ENCODE measurements at places on chromosomes 11 and 22. TPM values are rescaled to one million over a fixed set of nuclear protein-coding genes. Genes with fewer than 3 reads are reported as not detected.

DNA sequence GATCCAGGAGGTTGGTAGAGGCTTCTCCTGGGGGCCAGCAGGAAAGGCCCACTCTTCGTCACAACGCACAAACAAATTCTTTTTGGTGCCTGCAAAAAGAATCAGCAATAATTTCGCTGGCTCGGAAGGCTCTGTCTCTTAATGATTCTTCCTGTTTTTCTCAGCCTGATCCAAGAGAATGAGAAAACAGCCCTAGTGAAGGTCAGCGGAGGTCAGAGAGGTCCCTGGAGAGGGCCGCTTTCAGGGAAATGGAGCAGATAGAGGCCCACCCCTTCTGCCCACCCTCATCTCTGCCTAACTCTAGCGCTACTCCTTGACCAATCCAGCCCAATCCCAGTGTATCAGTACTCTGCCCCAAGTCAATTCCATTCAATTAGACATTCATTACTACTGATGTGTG, 19.2 kb downstream of the LRRC55 start:
- DNase-seq, result no peak

- no peak for DNase-seq
Observed at GRCh38 chr11:113105592-113105991, 144.4 kb downstream of the NCAM1 start.

MS4A15 gene
- not detected for total RNA-seq

MFNG gene
- 7.1 TPM for total RNA-seq

MMP13 gene
- not detected for total RNA-seq

Measured in ovary (tissue), 10 donors.